Cortex of kidney (tissue), 1 donor: ENCODE measurements at places on chromosomes 12 and 14.

GRCh38 chr12:54680374-54680773 lies 32.2 kb upstream of the DCD start:
- no peak for DNase-seq

DNA sequence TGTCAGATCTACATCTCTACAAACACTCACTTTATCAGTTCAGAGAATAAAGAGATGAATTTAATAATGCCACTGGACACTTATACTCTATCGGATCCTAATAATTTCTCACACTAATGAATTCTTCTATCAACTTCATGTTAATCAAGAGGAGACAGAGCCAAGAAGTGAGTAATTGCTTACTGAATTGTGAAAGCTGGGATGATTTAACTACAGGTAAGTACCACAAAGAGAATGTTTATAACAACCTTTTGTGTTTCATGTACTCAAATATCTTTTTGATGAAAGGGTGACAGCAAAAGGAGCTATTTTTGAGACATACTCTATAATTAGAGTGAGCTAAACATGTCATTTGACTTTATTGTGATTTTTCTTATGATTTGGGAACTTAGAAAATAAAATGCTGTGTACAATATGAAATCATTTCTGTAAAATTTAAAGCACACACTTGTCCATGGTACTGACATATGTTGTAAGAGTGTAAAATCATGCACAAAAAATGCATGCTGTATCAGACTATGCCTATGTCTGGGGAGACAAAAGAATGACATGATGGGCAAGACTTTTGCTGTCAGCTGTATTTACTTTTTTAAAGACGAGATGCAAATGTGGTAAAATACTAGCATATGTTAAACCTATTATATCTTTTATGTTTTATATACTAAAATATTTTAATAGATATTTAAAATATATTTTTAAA lies 361.2 kb downstream of the CCER1 start:
- DNase-seq, result no peak

GRCh38 chr14:100424504-100425428 lies 101.6 kb downstream of the SLC25A47 start:
- DNase-seq, result no peak

DNA sequence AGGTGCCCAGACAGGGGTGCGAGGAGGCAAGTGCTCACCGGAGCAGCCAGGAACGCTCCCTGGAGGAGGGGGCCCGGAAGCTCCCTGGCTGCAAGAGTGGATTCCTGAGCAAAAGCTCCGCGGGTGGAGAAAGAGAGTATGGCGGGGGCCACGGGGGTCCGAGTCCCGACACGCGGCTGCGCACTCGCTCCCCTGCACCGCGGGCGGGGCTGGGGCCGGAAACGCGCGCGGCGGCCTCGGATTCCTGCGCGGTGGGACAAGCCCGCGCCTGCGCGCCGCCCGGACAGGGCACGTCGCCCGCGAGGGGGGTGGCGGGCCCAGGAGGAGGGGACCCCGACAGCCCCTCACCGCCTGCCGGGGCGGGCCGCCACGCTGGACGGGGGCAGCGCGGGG lies 27.8 kb upstream of the GPR132 start:
- no peak for DNase-seq

- no peak for DNase-seq
Measured at GRCh38 chr14:68726093-68726695, 66.7 kb downstream of the ZFP36L1 start.
